ENCODE measurements at places on chromosomes 13 and 19. TPM values are rescaled to one million over a fixed set of nuclear protein-coding genes. Genes with fewer than 3 reads are reported as not detected.

The MYH14 gene
- 0.13 TPM for total RNA-seq

The SLC10A2 gene
- total RNA-seq: not detected

The HS6ST3 gene
- 1.4 TPM for total RNA-seq

The EHD2 gene
- total RNA-seq: 370 TPM

The CRLF1 gene
- total RNA-seq: 68.1 TPM

The C1QTNF9B gene
- not detected for total RNA-seq

The TPTE2 gene
- not detected for total RNA-seq

The VSTM2B gene
- total RNA-seq: not detected

The DENND1C gene
- under 0.01 TPM for total RNA-seq

The FGF14 gene
- total RNA-seq: under 0.01 TPM

The KIR3DL1 gene
- total RNA-seq: not detected

The POSTN gene
- 686 TPM for total RNA-seq

The LHFPL6 gene
- 121 TPM for total RNA-seq

The KIRREL2 gene
- total RNA-seq: not detected

The LHB gene
- total RNA-seq: not detected

The PLPPR3 gene
- 0.30 TPM for total RNA-seq

The DAND5 gene
- total RNA-seq: 0.13 TPM

The PSPN gene
- total RNA-seq: 1.9 TPM

The SKA3 gene
- 0.83 TPM for total RNA-seq

The KLK8 gene
- total RNA-seq: not detected

The CLEC4M gene
- total RNA-seq: not detected

The SYCN gene
- total RNA-seq: not detected

The LRRC8E gene
- total RNA-seq: 3.1 TPM

The PLIN5 gene
- total RNA-seq: not detected

The PNKP gene
- 45.7 TPM for total RNA-seq

The CALR3 gene
- total RNA-seq: not detected

The EPS8L1 gene
- 0.07 TPM for total RNA-seq

The LACC1 gene
- 53.2 TPM for total RNA-seq

The TMPRSS9 gene
- total RNA-seq: not detected

The CDC42EP5 gene
- 17.4 TPM for total RNA-seq

The ZNF497 gene
- 0.91 TPM for total RNA-seq

The AMER2 gene
- total RNA-seq: not detected

The TMEM86B gene
- total RNA-seq: 2.8 TPM

The CEACAM19 gene
- 3.8 TPM for total RNA-seq

The PCSK4 gene
- 0.92 TPM for total RNA-seq

The ZNF568 gene
- 16.2 TPM for total RNA-seq

The IL12RB1 gene
- total RNA-seq: 0.33 TPM

Measured in smooth muscle cell of the pulmonary artery (primary cell).